ENCODE measurements at places on chromosomes 2 and 18. TPM values are rescaled to one million over a fixed set of nuclear protein-coding genes. Genes with fewer than 3 reads are reported as not detected.

DNA sequence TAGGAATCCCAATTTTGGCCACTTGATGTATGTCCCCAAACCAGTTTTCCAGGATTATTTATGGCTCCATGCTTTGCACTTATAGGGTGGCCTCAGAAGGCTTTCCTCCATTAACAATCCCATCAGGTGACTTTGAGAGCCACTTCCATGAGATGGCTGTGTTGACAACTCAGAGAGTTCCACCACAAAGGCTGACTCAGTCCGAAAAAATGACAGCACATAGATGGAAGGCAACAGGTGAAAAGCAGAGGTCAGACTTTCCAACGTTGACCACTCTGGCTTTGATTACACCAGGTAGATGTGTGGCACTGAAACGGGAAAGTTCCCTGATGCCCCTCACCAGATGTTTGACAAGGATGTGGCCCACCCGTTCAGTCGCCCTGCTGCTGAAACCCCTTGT lies 431.4 kb upstream of the TNP1 start:
- no peaks in the 10 kb centered on the region for H3K4me1 ChIP-seq
- H3K4me3 ChIP-seq = no peak overlapping the region
- H3K36me3 ChIP-seq = no peaks in the 10 kb centered on the region
- H3K27ac ChIP-seq = no peak overlapping the region
- DNase-seq = no peak
- no peaks in the 10 kb centered on the region for H3K27me3 ChIP-seq

DNA sequence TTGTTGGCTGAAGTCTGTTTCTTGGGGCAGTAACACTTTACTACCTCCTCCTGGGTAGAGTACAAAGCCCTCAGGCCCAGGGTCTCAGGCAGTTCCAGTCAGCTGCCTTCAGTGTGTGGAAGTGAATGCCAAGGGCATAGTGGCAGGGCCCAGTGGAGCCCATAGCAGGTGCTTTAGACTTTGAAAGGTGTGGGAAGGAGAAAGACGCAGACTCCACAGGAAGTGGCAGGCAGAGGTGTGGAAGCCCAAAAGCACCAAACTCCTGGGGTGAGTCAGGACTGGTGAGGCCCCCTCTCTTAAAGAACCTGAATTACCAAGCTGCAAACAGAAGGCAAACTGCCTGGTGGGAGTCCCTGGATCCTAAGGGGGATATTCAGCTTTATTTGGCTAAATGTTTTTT lies 45.3 kb downstream of the ADAM23 start:
- no peaks in the 10 kb centered on the region for H3K36me3 ChIP-seq
- peaks cover 3% of the 10 kb centered on the region for H3K4me1 ChIP-seq
- no peak overlapping the region for H3K4me3 ChIP-seq
- H3K27me3 ChIP-seq = peaks cover 2% of the 10 kb centered on the region
- DNase-seq = no peak

DNA sequence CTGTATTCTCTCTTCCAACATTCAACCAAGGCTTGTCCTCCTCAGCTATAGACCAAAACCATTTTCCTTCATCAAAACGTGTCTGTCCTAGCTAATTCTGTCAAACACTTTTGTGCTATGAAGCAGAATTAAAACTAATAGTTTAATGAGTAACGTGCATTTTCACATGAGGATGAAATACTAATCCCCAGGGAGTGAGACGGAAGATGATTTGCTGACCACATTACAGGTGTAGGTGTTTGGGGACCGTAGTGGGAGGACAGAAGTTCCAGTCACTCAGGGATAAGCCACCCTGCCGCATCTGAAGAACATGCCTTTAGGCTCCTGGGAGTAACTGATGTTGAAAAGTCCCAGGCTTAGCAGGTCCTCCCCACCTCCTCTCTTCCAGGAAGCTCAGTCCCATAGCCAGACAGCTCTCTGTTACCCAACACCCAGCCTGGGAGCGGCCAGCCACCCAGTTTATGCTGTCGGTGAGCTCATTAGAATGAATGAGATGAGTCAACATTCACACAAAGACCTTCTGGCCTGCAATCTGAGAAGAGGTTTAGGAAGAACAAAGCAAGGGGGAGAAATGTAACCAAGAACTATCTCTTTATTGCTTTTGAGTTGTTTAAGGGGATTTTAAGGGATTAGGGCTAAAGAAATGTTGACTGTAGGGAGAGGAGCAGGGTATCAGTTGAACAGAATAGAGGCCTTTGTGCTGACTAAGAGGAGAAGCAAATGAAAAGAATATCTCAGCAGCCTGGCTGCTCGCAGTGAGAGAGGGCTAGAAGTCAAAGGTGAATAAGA lies 122.5 kb downstream of the FOXI3 start:
- peaks cover 24% of the 10 kb centered on the region for H3K27me3 ChIP-seq
- no peaks in the 10 kb centered on the region for H3K4me1 ChIP-seq
- no peak overlapping the region for H3K4me3 ChIP-seq
- no peak for DNase-seq
- no peak overlapping the region for H3K27ac ChIP-seq

GKN2 gene
- total RNA-seq = not detected

GRCh38 chr2:25684577-25685473 lies 11.4 kb upstream of the DTNB start:
- DNase-seq = no peak
- no peak overlapping the region for H3K27ac ChIP-seq
- H3K27me3 ChIP-seq = peaks cover 9% of the 10 kb centered on the region
- H3K36me3 ChIP-seq = no peaks in the 10 kb centered on the region
- no peaks in the 10 kb centered on the region for H3K4me1 ChIP-seq

DNA sequence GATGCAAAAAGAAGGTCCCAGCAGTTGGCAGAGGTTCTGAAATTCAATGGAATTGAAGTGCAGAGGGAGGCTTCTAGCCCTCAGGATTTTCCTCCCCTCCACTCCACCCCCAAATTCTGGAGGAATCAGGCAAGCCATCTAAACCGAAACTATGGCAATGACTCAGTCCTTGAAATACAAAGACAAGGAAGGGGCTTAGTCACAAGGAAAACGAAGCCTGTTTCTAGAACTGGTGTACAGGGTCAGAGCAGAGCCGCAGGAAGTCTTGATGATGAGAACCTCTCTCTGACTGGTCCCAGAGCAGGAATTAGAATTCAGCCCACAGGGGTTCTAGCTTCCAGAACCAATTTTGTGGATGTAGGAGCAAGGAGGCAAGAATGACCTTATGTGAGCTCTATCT lies 111.7 kb upstream of the SCN1A start:
- H3K36me3 ChIP-seq = no peaks in the 10 kb centered on the region
- no peaks in the 10 kb centered on the region for H3K27me3 ChIP-seq
- no peak overlapping the region for H3K27ac ChIP-seq
- DNase-seq = no peak

DNA sequence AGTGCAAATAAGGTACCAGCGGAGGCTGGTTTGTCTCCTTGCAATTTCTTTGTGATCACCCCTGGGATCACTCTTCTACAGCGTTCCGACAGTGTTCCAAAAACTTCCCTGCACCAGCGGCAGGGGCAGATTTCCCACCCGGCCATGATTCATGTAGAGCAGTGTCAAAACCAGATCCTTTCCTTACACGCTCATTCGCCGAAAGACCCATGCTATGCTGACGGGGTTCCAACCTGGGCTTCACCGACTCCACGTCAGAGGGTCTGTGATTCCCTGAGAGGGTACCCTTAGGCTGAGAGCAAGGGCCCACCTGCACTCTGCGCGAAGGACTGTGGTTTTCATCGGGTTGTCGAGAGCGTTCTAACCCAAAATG lies 423 bp upstream of the TTC27 start:
- peaks cover 23% of the 10 kb centered on the region for H3K4me1 ChIP-seq
- peak overlapping the region; percentile 91 for H3K27ac ChIP-seq
- H3K36me3 ChIP-seq = peaks cover 32% of the 10 kb centered on the region
- H3K4me3 ChIP-seq = peak overlapping the region; percentile 86
- no peaks in the 10 kb centered on the region for H3K27me3 ChIP-seq

GRCh38 chr2:168165397-168165796 lies 82.0 kb downstream of the STK39 start:
- peaks cover 31% of the 10 kb centered on the region for H3K36me3 ChIP-seq
- H3K4me1 ChIP-seq = peaks cover 35% of the 10 kb centered on the region
- H3K4me3 ChIP-seq = no peak overlapping the region
- peak overlapping the region; percentile 42 for H3K27ac ChIP-seq
- no peak for DNase-seq

EVA1A gene
- total RNA-seq = not detected

DNA sequence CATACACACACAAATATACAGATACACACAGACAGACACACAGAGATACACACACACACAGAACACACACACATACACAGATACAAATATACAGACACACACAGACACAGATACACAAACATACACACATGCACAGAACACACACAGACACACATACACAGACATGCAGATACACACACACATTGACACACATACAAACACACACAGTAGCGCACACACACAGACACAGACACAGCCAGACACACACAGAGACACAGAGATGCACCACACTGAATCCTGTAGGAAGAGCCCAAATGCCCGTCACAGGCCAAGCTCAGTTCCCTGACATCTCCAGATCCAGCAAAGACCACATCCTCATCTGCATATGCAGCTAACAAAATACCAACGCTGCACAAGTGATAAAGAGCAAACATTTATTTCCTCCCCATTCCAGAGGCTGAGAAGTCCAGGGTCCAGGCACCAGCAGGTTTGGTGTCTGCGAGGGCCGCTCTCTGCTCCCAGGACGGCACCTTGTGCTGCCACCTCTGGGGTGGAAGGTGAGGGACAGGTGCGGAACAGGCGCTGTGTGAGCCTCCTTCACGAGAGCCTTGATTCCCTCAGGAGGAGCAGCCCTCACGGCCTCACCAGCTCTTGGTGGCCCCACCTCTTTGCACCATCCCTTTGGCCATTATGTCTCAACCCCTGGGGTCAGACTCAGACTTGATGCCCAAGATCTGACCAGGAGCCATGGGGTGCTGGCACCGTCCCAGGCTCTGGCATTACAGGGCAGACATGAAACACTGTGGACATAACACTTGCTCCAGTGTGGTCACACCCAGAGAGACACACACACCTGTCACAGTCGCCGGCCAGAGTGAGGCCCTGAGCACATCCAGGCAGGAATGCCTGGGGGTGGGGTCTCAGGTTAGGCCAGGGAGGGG lies 108.7 kb downstream of the NDUFA10 start:
- no peak overlapping the region for H3K27ac ChIP-seq
- H3K4me1 ChIP-seq = peaks cover 4% of the 10 kb centered on the region
- peaks cover 4% of the 10 kb centered on the region for H3K36me3 ChIP-seq
- H3K27me3 ChIP-seq = no peaks in the 10 kb centered on the region

- H3K27me3 ChIP-seq = no peaks in the 10 kb centered on the region
- no peak overlapping the region for H3K4me3 ChIP-seq
- no peak for DNase-seq
- H3K4me1 ChIP-seq = peaks cover 10% of the 10 kb centered on the region
Measured at GRCh38 chr2:54958717-54959371, 91.4 kb downstream of the RTN4 start.

DNA sequence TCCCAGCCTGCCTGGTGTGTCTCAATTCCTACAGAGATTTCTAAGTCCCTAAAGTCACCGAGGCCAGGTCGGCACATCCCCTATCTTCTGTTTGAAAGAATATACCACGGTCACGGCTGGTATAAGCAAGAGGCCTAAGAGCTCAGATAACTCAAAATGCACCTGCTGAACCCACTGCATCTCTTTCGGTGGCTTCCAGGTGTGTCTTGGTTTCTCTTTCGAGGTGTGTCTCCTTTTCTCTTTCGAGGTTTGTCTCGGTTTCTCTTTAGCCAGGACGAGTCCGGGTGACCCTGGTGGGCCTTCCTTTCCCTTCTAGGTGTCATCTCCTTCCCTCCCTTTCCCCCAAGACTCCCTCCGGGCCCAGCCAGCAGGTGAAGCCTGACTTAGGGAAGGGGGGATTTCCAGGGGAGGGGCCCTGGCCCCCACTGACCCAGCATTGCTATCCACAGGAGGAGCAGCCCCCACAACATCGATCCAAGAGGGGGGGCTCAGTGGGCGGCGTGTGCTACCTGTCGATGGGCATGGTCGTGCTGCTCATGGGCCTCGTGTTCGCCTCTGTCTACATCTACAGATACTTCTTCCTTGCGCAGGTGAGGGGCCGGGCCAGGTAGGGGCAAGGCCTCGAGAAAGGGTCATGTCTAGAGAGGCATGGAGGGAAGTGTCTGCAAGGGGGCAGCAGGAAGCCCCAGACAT lies 8.4 kb downstream of the ITM2C start:
- H3K4me1 ChIP-seq = peaks cover 11% of the 10 kb centered on the region
- no peak overlapping the region for H3K27ac ChIP-seq
- no peaks in the 10 kb centered on the region for H3K36me3 ChIP-seq
- H3K27me3 ChIP-seq = peaks cover 5% of the 10 kb centered on the region

DNA sequence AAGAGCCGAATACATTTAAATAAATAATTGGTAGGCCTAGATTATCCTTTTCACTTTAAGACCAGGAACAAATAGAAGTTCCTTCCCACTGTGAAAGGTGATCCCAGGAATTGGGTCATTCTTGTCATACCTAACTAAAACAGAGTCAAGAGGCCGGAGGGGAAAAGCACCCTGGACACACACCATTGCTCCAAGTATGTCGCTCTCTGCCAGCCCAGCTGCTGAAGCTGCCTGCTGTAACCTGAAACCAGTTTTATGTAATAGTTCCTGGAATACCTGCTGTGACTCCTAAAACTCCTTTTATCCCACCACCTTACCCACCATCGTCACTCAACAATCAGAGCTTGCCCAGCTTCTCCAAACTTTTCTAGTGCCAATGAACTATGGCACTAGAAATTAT lies 217.1 kb downstream of the PTPRM start:
- no peak overlapping the region for H3K27ac ChIP-seq
- no peaks in the 10 kb centered on the region for H3K4me1 ChIP-seq
- no peaks in the 10 kb centered on the region for H3K36me3 ChIP-seq
- no peak overlapping the region for H3K4me3 ChIP-seq

KCNJ3 gene
- not detected for total RNA-seq

TRABD2A gene
- total RNA-seq = 56.3 TPM

DNA sequence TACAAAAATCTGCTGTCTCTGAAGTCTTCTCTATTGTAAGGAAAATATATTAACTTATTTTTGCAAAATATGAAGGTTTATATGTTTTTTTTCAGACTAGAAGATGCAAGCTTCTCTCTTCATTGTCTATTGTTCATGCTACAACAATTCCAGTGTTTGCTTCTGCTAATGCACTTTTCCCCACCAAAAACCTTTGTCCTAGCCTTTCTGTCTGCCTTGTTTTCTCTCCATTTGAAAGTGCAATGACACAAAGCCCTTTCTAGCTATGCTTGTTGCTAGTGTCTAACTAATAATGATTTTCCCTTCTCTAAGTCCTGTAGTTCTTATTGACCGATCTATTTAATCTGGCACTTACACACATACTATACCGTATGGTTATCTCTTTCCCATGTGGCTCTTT lies 369.5 kb upstream of the CELF4 start:
- H3K36me3 ChIP-seq = no peaks in the 10 kb centered on the region
- no peak for DNase-seq
- no peak overlapping the region for H3K4me3 ChIP-seq
- H3K4me1 ChIP-seq = no peaks in the 10 kb centered on the region
- no peaks in the 10 kb centered on the region for H3K27me3 ChIP-seq
- H3K27ac ChIP-seq = no peak overlapping the region

GRCh38 chr18:40882468-40882867 lies 1072.6 kb upstream of the PIK3C3 start:
- DNase-seq = no peak
- no peaks in the 10 kb centered on the region for H3K4me1 ChIP-seq
- H3K27me3 ChIP-seq = no peaks in the 10 kb centered on the region

- peak overlapping the region; percentile 89 for H3K4me3 ChIP-seq
- peak; percentile 63 for DNase-seq
- peaks cover 80% of the 10 kb centered on the region for H3K4me1 ChIP-seq
- H3K27me3 ChIP-seq = no peaks in the 10 kb centered on the region
Measured at GRCh38 chr18:63208676-63209075, 110.9 kb downstream of the BCL2 start.

- no peaks in the 10 kb centered on the region for H3K27me3 ChIP-seq
- H3K27ac ChIP-seq = no peak overlapping the region
- no peaks in the 10 kb centered on the region for H3K36me3 ChIP-seq
- H3K4me3 ChIP-seq = no peak overlapping the region
- no peak for DNase-seq
- peaks cover 4% of the 10 kb centered on the region for H3K4me1 ChIP-seq
Measured at GRCh38 chr2:191296083-191297006, 51.1 kb downstream of the MYO1B start.

PTPN18 gene
- 61.9 TPM for total RNA-seq

Data from activated CD4-positive, alpha-beta T cell treated with anti-CD3 and anti-CD28 coated beads, Interleukin-2, amount 10 ng/mL, durations not matched to agents 24 days and 14 days (primary cell).